ENCODE measurements at places on chromosomes 2 and 18.

DNA sequence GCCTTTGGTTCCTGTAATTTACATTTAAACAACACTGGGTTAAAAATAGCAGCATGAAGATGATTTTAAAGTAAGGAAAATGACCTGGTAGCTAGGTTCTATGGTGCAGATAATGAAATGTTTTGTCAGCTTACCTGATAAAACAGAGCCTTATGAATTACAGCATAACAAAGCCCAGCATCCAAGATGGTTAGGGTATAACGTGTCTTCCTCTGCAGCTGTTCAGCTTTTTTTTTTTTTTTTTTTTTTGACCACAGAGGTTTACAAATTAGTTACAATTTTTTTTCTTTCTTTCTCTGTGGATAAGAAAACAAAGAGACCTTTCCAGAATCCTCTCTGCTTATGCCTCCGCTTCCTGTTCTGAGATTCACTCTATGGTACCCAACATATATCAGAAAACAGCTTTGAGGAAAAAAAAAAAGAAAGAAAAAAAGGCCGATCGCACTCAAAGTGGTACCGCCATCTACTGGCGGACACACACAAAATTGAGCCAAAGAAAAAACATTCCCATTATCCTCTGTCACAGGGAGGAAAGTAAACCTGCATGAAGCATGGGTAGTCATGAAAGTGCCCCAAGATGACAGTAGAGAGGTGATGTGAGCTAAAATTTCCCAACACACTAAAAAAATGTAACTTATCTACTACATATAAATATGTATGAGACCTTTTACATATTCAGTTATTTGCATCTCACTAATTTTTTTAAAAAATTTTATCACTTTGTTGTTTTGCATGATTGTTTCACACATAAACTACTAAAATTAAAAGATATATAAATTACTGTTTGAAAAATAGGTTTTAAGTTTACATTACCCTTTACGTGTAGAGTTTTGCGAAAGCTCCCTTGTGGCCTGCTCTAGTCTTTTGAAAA is at the start of gene SCN3A:
Gene SCN3A, minus strand, starts transcription at position 362 of the 871 bp plus-strand sequence. CDS start 27,656 bp downstream, outside the sequence.
- DNase-seq = peak; percentile 81

GRCh38 chr2:96500385-96501066 is 4.6 kb downstream of the NEURL3 start:
- no peak for DNase-seq

DNA sequence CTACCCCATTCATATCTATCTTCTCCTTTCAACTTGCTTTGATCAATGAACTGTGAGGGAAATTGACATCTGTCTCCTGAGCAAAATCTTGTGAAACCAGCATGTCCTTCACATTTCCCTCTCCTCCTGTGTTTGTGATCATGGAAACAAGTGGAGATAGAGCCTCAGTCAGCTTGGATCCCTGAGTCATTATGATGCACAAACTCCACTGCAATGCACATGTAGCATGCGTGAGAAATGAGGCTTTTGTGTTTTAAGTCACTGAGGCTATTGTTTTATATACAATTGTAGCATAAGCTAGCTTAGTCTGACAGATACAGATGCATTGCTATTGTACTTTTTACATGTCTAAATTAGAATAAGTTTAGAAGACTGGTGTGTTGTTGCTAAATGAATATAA is 85.2 kb upstream of the HNMT start:
- DNase-seq = no peak

GRCh38 chr2:138771534-138771933 is 8.7 kb downstream of the NXPH2 start:
- no peak for DNase-seq

DNA sequence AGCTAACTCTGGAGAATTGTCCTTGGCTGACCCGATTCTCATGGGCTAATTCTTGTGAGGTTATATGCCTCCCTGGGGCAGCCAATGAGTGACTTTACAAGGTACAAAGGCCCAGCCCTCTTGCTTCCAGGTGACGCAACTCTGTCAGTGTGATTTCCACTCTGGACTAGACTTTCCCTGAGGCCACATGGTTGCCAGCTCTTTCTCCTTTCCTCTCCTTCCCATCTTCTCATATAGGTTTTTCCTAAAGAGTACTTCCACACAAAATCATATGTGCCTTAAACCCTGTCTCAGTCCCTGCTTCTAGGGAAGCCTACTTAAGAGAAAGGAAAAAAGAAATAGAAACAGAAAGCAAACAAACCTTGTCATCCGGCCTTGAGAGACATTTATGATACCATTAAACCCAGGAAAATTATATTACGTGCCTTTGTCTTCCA is 226.2 kb upstream of the ZSWIM2 start:
- no peak for DNase-seq

- no peak for DNase-seq
Measured at GRCh38 chr18:79554321-79554720, 125.3 kb upstream of the CTDP1 start.

DNA sequence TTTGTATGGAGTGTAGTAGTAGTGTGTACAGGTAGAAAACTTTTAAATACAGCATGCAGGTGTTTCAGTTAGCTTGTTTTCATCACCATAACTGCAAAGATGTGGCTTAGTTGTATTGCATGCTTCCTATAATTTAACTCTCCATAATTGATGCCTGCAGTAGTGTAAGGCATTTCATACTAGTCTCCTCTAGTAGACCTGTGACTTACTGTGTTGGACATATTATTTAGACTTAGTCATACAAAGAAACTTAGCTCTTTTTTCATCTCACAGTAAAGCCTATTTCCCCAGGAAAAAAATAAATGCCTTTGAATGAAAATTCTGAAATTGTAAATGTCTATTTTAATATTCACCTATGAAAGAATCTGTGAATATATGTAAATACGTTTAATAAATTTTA is 52.8 kb upstream of the TWSG1 start:
- DNase-seq = no peak

- DNase-seq = peak; percentile 10
Measured at GRCh38 chr2:45841752-45842407, 190.4 kb downstream of the PRKCE start.

DNA sequence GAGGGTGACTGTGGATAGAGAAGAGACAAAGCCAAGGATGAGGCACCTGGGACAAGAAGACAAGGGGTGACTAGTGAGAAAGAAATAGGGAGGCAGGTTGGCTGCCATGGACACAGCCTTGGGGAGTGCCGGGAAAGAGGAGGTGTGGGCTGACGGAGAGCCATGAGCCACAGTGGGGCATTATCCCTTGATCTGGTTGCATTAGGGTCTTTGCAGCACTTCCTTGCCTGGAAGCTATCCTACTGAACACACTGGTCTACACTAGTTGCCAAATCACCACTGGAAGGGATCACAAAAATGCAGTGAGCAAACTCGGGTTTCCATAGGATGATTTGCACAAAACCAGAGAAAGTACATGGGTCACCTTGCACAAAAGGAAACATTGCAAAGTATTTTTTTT is 27.7 kb upstream of the ASB18 start:
- DNase-seq = no peak

GRCh38 chr2:128624956-128625355 is 306.3 kb upstream of the HS6ST1 start:
- no peak for DNase-seq

- DNase-seq = peak; percentile 88
Measured at GRCh38 chr2:36618381-36618780, 20.4 kb upstream of the FEZ2 start.

DNA sequence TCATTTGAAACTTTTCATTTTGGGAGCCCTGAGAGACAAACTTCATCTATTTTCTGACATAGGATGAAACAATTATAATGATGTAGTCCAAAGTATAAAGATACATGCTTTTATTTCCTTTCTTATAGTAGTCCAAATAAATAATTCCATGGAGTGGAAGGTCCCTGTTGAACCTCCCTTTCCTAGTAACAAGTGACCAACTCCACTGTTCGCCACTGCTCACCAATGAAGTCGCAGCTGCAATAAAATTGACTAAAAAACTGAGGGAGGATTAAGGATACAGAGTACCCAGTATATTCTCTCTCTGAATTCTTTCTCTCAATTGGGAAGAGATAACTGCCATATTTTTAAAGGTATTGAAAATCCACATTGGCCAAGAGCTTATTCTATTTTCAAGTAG is 14.1 kb downstream of the SERPINB7 start:
- no peak for DNase-seq

- DNase-seq = no peak
Measured at GRCh38 chr18:77165503-77166188, 33.1 kb upstream of the MBP start.

DNA sequence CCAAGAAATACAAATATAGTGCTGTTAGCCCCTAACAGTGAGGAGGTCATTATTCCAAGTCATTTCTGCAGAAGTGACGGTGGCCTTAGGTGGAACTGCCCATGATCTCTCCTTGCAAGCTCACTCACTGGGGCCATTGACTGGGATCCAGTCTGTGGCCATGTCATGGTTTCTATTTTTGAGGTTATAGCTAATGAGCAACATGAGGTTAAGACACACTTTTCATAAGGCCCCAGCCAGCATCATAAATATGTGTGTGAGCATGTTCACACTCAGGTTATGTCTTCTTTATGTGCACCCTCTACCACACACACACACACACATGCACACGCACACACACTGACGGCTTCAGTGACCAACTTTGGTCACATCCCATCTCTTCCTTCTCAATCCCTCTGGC is 484 bp downstream of the AFF3 start:
- DNase-seq = peak; percentile 60

DNA sequence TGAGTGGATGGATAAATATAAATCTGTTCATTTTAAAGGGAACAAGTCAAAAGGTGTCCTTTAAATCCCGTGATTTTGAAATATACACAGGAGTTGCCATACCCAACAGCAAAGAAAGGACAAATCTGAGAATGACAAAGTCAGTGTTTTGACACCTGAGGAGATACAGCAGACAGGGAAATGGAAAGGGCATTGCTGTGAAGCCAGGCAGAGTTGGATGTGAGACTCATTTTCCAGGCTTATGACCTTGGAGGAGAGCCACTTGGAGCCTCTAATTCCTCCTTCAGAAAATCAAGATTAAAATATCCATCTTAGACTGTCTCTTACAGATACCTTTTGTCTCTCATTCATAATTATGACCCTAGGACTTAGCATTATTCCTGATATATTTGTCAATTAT is 154.5 kb downstream of the GALNT3 start:
- DNase-seq = no peak

DNA sequence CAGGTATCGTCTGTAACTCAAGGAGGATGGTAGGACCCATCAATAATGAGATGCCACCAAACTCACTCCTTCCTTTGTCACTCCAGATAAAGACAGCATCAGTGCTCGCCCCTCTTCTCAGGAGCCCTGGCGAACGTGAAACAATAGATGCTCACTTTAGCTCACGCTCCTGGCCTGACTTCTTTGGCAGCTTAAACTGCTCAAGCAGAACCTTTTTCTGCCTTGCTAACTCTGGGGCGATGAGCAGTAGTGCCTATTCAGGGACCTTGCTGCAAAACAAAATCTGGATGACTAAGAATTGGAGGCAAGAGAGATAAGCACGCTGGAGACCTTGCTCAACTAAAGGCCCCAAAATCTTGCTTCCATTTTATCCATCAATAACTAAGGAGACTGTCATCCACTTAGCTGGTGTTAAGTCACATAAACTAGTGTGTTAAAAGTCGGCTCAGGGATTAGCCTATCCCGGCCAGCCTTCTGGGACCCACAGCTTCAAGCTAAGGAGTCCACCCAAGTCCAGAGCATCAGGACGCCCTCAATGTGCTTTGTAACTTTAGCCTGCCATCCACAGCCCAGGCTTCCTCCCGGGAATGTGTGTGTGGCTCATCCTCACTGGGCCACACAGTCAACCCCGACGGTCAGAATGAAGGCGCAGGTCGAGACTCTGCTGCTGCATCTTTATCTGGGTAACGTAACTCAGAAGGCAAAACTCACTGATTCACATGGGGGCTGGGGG is 38.9 kb downstream of the ZNF516 start:
- DNase-seq = no peak

GRCh38 chr18:62766266-62766665 is 50.9 kb downstream of the PHLPP1 start:
- no peak for DNase-seq

GRCh38 chr2:207162316-207162715 is 3.4 kb downstream of the KLF7 start:
- no peak for DNase-seq

All from NAMALWA (cell line).